ENCODE measurements at places on chromosomes 6 and 20.

DNA sequence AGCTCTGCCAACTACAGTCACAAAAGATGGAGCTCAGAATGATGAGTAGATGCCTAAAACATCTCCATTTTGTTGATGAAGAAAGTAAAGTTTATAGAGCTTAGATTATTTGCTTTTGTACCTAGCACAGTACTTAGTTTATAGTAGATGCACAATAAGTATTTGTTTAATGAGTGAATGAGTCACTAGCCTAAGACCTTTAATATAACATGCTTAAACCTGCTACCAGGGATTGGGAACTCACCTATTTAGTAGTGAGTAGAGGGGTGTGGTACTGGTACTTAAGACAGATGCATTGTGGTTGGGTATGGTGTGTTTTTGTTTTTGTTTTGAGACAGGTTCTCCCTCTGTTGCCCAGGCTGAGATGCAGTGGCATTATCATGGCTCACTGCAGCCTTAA is 35.8 kb downstream of the TRIM38 start:
- DNase-seq = no peak

DNA sequence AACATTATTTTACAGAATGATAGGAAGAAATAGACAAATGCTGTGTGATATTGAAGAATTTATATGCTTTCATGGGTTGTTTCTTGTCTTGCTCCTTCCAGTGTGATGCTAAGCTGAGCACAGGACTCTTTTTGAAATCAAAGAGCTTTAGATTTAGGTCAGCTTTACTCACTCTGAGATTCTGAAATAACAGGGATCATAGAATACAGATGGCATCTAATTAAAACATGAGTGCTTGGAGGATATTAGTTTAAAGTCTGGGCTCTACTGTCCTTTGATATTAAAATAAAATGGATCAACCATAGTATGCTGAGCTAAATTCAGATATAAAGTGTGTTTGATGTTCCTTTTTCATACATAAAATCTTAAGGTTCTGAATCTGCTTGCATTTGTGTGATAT is 29.6 kb downstream of the MLIP start:
- DNase-seq = no peak

- no peak for DNase-seq
Measured at GRCh38 chr6:111848262-111848812, 24.9 kb downstream of the FYN start.

- DNase-seq = no peak
Measured at GRCh38 chr6:139659196-139659595, 284.7 kb upstream of the CITED2 start.

DNA sequence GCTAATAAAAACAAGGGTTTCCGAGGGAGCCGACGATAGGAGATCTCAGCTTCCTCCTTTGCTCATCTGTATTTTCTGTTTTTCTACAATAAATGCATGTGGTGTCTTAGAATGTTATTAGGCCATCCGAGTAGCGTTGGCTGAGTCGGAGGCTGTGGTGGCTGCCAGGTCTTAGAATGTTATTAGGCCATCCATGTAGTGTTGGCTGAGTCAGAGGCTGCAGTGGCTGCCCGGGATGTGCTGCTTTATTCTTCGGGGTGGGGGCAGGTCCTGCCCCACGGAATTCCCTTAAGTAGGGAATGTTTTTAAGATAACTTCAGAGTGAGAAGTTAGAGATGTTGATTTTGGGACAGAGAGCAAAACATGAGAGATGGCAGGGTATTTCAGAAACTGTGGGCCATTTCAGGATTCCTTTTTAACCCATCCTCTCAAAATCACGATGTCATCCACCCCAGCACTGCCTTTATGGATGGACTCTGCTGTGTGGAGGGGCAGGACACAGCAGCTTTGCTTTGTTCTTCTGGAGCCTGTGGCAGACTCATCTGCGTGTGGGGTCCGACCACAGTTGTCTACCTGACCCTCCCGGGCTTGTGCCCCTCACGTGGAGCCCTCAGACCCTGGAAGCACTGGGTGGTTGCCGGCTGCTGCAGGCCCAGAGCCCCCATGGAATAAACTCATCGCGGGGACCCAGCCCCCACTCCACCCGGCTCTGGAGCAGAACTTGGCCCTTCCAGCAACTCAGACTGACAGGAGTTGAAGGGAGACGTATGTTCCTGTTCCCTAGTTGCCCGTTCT is 20.4 kb downstream of the OSBPL2 start:
- no peak for DNase-seq

- no peak for DNase-seq
Measured at GRCh38 chr20:23298926-23299672, 51.5 kb upstream of the NXT1 start.

- DNase-seq = no peak
Measured at GRCh38 chr6:149924206-149924932, 1.4 kb upstream of the RAET1G start.

DNA sequence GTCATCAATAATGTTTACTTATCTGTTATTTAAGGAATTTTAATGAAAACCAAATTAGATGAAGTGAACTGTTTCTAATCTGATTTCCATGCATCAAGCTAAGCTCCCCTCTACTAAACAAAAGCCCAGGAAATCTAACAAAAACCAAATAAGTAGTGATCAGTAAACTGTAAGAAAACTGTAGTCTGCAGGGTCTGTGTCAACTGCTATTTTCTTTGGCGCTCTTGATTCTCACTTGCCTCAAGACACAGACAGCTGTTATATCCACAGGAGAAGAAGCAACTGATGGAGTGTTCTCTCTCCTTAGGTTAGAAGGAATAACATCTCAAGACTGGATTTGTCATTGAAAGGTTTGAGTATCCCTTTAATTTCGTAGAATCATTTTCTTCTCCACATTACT is 293.5 kb downstream of the PHF3 start:
- DNase-seq = no peak

- DNase-seq = no peak
Measured at GRCh38 chr6:111609028-111609820, 3.5 kb upstream of the TRAF3IP2 start.

GRCh38 chr6:162358625-162359024 is 368.9 kb downstream of the PRKN start:
- no peak for DNase-seq

DNA sequence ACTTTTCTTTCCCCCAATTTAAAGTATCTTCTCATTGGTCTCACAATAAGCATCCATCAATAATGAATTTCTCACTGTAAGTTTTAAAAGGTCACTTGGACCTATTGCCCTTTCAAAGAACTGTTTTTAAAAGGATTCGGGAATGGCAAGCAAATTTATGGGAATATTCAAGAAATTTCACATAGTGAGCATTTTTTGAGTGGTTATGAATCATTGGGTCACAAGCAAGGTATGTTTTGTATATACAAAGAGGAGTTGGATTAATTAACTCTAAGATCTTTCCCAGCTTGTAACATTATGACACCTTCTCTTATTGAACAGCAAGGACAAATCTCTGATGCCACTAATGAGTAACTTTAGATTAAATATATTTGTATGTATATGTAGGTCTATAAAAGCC is 165.0 kb downstream of the MOXD1 start:
- no peak for DNase-seq

- no peak for DNase-seq
Measured at GRCh38 chr6:141134723-141135122, 998.0 kb upstream of the GJE1 start.

DNA sequence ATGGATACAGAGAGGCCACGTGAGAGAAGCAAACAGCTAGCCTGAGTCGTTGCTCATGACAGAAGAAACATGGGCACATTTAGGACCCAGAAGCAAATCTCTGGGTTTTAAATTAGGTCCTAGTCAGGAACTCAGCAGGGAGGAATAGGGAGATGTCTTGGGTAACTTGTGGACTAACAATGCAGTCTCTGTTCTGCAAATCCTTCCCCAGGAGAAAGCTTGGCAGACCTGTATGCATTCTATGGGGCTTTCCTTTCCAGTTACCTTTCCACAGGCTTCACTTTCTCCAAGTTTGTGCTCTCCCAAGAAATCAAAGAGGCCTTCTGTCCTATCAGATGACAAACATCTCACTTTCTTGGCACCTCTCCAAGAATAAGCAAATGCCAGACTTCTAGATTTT is 47.2 kb upstream of the PLCB4 start:
- no peak for DNase-seq

GRCh38 chr6:157223511-157223910 is 99.8 kb downstream of the TMEM242 start:
- no peak for DNase-seq

GRCh38 chr6:26383624-26384417 is 913 bp downstream of the BTN2A2 start:
- DNase-seq = no peak

- no peak for DNase-seq
Measured at GRCh38 chr6:20952699-20953474, 418.6 kb downstream of the CDKAL1 start.

- DNase-seq = no peak
Measured at GRCh38 chr6:160945516-160946177, 45.9 kb upstream of the MAP3K4 start.

DNA sequence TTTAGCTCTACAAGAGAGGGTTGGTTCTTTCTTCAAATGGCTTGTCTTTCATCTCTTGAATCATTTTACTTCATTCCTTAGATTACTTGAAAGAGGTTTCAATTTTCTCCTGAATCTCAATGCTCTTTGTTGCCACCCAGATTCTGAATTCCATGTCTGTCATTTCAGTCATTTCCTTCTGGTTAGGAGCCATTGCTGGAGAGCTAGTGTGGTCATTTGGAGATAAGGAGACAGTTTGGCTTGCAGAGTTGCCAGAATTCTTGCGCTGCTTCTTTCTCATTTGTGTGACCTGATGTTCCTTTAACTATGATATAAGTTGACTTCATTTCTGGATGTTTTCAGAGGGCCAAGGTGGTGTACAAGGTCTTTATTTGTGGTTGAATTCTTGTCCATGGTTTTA is 157.8 kb downstream of the SLC22A3 start:
- DNase-seq = no peak

DNA sequence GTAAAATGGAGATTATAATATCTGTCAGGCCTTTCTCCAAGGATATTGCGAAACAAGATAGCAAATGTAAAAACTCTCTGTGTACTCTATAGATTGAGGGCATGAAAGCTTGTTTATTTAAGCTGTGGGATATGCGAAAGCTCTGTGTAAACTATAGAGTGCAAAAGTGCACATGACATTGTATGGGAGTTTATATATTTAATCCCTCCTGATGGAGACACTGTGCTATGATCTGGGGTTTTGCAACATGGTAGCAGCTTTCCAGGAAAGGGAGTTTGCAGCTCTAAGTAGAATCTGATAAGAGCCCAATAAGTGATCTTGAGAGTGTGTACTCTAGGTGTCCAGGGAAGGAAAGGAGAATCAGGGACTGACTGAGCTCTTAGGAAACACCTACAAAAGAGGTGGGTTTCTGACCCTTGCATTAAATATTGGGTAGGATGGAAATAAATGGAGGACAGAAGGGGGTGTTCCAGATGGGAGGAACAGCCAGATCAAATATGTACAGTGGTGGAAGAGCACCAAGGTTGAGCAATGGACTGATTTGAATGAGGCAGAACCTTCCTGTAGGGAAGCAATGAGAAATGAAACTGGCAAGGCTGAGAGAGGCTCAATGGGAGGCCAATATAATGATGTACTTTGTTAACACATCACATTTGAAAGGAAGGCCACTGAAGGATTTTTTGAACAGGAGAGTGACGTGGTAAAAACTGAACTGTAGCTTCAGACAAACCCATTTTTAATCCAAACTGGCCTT is 450.1 kb downstream of the GJA1 start:
- no peak for DNase-seq

DNA sequence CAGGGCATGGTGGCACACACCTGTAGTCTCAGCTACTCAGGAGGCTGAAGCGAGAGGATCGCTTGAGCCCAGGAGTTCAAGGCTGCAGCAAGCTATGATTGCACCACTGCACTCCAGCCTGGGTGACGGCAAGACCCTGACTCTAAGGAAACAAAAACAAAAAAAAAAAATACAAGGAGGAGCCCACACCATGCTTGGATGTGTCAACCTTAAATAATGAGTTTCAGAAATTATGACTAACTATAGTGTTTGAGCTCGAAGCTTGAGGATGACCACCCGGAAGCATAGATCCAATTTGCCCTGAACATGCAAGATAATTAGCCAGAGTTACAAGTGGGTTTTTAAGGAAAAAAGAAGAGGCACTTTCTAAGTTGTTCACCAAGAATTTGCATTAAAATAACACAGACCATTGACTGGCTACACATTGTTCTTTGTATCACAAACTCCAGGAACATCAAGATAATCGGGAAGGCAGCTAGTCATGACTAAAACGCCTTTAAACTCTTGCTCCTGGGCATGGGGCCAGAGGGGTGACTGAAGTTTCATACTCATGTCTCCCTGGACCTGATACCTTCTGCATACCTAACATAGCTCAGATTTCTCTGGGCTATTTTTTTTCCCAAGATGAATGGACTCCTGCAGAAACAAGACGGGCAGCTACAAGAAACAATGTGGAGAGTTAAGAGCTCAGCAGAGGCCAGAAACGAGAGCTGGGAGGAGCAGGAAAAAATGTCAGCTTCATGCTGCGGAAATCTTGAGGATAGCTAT is 289.6 kb downstream of the PREX1 start:
- DNase-seq = peak; percentile 44

- DNase-seq = no peak
Measured at GRCh38 chr6:11480541-11480940, 57.0 kb upstream of the TMEM170B start.

DNA sequence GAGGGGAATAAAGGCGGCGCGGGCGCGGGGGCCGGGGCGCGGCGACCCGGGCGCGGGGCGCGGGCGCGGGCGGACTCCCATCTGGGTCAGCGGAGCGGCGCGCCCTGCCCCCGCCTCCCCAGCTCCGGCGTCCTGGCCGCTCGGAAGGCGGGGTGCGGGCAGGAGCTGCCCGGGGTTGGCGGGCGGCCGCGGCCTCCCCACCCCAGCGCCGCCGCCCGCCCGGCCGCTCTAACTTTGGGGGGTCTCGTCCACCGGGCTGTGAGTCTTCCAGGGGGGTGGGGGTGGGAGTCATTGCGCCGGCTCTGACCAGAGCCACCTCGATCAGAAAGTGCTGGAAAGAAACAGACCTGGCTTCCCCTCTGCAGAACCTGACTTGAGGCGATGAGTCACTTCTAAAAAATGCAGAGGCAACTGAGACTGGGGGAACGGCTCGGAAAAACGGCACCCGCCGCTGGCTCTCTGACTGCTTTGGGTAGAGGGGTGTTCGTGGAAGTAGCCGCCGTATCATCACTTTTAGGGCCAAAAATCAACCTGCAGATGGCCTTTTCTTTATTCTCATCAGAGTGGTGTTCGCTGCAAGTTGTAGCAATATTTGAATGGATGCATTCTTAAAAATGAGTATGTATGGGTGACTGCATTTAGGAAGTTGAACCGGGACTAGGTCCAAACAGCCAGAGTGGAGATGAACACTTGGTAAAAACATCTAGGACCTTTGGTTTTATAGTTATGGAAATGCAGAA is 667 bp downstream of the CAP2 start:
- peak; percentile 56 for DNase-seq

Measured in neuronal stem cell (in vitro differentiated cells).